ENCODE measurements at places on chromosomes 4 and X.

DNA sequence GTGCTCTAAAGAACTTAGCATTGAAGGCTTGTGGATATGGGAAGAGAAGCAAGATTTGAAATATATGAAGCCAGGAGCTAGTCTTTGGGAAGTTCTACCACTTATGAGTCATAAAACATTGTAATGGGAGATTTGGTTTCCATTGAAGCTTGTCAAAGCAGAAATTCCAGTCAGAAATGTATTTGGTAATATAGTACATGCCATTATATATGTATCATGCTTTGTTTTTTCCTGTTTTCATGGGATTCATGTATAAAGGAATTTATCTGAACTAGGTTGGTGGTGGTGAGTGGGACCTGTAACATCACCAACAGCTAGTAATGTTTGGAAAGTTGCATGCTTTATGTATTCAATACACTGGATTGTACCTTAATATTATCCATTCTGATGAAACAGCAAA is 14.6 kb upstream of the DCAF8L2 start:
- DNase-seq, result no peak

- no peak for DNase-seq
Measured at GRCh38 chrX:41086627-41086932, 1.3 kb downstream of the USP9X start.

- DNase-seq, result no peak
Measured at GRCh38 chr4:67394879-67395278, 150.4 kb downstream of the CENPC start.

DNA sequence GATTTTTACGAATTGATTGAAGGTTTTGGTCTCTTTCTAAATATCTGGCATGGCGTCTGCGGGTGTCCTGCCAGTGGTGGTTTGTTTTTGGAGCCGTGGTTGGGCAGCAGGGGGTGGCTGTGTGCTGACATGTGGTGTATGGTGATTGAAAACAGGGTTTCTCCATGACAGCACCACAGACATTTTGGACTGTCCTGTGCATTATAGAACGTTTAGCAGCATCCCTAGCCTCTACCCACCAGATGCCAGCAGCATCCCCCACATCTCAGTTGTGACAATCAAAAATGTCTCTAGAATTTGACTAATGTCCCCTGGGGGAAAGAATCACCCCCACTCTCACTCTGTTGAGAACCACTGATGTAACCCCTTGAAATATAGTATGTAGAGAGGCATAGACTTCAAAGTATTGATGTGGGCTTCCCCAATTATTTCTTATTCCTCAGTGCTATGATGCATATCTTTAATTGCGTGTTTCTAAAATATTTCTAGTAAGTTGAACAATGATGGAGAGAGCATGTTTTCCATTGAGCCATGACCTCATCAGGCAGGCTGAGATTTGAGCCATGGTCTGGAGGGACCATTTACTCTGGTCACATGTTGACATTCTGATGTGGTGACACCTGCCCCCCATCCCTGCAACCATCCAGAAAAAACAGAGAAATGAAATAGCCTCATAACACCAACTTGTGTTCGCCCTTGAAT is 77.4 kb upstream of the MID1 start:
- DNase-seq, result no peak

DNA sequence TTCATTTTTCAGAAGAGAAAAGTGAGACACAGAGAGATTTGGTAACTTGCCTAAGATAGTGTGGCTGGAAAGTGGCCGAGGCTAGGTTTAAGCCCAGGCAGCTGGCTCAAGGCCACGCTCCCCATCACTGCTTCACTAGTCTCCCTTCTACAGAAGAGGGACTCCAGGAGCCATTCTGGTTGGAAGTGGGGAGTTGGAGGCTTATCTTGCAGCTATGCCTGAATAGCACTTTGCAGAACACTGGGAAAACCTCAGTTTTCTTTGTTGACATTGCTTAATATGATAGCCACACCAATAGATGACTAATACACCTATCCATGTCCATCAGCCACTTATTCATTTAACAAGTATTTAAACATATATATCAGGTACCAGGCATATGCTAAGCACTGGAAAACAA is 18.5 kb downstream of the LRRC66 start:
- peak; percentile 6 for DNase-seq

GRCh38 chr4:27861802-27862201 is 1001.2 kb downstream of the STIM2 start:
- DNase-seq, result no peak

DNA sequence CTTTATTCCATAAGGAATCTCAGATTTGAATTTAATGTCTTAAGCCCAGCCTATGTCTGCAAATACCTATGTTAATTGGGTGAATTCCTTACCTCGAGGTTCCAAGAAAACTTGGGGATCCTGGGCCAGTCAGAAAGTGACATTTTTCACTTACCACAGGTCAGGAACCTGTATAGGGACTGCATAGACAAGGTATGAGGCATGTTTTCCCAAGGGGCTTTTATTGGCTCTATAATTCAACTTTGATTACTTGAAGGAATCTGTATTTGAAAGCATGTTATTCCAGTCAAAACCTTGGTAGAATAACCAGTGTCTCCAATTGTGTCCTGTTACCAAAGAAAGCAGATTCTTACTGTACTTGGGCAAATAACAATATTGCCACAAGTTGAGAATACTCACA is 8.5 kb upstream of the MPP1 start:
- DNase-seq, result no peak

GRCh38 chr4:138494931-138495330 is 252.8 kb upstream of the SLC7A11 start:
- DNase-seq, result no peak

DNA sequence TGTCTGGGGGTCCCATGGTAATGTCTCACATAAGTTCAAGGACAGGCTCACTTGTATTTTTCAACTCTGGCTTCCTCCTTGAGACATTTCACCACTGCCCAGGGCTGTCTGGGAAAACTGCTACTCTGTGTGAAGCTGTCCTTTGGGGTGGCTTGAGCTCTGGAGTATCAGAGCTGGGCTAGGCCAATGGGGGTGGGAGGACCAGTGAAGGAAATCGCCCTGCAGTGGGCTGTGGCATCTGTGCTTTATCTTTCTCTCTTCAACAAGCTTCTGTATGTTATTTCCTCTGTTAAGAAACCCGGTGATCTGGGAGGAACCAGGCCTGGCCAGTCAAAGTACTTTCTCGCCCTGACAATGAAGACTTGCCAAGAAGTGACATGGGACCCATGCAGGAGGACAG is 87.4 kb downstream of the SMIM20 start:
- DNase-seq, result no peak

GRCh38 chr4:100805538-100805937 is 287.7 kb upstream of the EMCN start:
- DNase-seq, result no peak

- DNase-seq, result no peak
Measured at GRCh38 chrX:153370293-153371055, 30.7 kb downstream of the PNMA6E start.

GRCh38 chr4:74475946-74476345 is 31.0 kb downstream of the AREG start:
- DNase-seq, result no peak

DNA sequence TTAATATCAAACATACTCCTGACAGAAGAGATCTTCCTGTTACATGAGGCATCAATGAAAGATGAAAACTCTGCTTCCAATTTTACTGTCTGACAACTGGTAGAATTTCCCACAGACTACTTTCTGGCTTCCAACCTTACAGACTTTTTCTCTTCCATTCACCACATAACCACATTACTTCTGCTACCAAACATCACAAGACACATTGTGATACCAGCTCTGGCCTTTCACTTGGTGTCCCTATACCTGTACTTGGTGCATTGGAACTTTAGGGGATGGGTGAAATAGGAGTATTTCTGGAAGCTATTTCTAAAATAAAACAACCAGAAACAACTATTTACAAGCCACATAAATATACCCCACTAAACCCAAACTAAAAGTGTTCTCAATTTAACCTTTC is 20.5 kb downstream of the AMTN start:
- DNase-seq, result no peak

- DNase-seq, result no peak
Measured at GRCh38 chrX:14775416-14775815, 97.5 kb downstream of the FANCB start.

DNA sequence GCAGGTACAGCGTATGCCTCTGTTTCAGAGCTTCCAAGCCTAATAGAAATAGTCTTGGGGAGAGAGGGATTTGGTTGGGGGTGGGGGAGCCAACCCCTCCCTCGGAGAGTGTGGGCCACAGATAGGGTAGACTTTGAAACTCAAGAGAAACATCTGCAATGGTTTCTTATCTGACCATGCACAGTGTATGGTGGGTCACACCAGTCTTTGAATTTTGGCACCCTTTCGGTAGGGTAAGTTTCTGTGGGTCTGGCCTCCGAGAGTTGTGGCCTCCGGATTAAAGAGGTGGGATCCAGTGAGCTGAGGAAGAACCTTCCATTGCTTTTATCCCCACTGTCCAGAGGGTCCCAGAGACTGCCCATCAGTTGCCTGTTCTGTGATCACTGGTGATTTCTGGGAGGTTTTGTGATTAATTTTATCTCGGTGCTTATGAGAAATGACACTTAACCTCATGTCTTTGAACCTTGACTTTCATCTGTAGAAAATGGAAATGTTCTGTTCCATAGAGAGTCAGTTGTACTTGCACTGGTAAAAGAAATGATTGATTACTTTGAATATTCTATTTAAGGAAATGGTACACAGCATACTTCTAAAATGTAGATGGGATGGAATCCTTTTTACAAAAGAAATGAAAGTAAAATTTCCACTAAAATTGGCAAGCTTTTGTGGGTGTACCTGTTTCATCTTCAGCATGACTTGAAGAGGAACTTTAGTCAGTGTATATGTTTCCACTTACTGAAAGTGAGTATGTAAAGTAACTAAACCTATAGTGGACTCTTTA is 62.7 kb downstream of the TMEM131L start:
- no peak for DNase-seq

GRCh38 chrX:153878345-153878744 is 7.6 kb downstream of the L1CAM start:
- no peak for DNase-seq

DNA sequence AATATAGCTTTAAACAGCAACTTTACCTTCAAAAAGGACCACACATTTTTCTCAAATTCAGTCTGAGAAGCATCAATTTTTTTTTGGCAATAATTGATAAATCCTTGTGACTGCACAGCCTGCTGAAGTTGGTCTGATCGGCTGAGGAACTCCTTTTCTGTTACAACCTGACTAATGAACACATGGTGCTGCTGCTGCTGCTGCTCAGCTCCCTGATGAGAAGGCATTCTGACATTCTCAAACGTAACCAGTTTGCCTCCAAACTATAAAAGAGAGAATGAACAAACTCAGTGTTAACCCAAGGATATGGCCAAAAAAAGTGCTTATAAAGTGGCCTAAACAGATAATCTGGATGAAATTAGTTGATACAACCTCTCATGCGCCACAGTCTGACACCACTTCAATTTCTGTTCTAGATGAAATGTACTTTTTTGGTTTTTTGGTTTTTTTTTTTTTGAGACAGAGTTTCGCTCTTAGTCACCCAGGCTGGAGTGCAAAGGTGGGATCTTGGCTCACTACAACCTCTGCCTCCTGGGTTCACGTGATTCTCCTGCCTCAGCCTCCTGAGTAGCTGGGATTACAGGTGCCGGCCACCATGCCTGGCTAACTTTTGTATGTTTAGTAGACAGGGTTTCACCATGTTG is 26.5 kb downstream of the SEC31A start:
- no peak for DNase-seq

- no peak for DNase-seq
Measured at GRCh38 chr4:106266201-106266600, 49.8 kb downstream of the TBCK start.

DNA sequence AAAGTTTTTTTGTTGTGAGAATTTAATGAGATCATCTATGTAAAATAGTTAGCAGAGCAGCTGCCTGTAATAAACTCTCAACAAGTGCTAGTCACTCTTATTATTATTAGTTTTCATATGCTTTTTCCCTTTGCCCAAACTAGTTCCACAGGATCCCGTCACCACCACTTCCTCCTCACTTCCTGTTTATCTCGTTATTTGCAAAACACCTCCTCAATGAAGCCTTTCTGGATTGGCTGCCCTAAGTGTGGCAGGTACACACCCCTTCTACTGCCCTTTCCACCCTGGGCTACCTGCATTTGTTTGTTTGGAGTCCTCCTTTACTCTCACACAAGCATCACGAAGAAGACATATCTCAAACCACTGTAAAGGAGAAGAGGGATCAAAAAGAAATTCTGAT is 54.4 kb upstream of the KLF3 start:
- DNase-seq, result no peak

- no peak for DNase-seq
Measured at GRCh38 chrX:39966176-39966575, 131.6 kb downstream of the BCOR start.

DNA sequence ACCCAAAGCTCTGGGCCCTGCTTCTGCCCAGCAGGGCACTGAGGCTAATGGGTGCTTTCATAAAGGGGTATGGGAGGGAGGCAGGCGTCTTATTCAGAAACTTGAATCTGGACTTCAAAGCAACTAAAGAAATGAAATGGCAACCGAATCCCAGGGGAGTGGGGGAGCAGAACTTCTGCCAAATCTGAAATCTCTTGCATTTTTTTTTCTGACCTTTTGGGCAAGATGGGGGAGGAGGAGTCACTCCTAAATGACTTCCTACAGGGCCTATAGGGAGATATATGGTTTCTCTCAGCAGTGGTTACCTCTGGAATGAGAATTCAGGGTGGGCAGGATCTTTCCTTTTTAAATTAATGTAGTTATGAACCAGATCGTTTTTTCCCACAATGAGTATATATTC is 30.6 kb upstream of the KIAA1210 start:
- DNase-seq, result no peak

DNA sequence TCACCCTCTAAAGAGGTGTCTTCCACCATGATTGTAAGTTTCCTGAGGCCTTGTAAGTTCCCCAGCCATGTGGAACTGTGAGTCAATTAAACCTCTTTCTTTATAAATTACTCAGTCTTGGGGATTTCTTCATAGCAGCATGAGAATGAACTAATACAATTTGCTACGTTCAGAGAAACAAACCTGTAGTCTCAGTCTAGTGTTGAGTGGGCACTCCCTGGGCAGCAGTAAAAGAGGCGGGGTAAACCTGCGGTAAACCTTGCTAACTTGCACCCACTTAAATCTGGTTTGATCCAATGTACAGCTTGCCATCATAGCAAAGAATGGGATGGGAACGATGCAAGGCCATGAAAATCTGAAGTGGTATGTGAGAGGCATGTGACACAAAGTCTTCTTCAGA is 22.4 kb downstream of the GRXCR1 start:
- no peak for DNase-seq

DNA sequence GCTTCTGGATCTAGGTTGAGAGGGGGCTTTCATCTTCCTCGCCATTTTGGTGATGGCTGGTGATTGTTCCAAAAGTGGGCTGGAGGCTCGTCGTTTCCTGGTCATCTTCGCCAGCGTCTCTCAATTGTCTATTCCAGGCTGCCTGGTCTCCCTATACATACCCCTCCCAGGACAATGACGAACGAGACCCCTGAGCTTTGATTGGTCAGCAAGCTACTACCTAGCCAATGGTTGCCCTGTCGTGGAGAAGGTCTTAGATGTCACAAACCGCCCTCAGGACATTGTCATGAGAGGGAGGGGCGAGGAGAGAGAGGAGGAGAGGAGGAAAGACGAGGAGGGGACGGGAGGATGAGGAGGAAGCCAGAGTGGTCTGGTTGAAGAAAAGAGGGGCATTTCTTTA is 7.7 kb upstream of the MAGEA4 start:
- no peak for DNase-seq

GRCh38 chr4:152115794-152116193 is 355.0 kb upstream of the GATB start:
- DNase-seq, result no peak

GRCh38 chr4:2246384-2247127 is 4.6 kb upstream of the HAUS3 start:
- DNase-seq, result no peak

GRCh38 chr4:176945334-176945733 is 152.6 kb upstream of the VEGFC start:
- no peak for DNase-seq

- DNase-seq, result no peak
Measured at GRCh38 chr4:3290476-3290875, 2.3 kb upstream of the RGS12 start.
